Stimulated activated CD8-positive, alpha-beta memory T cell treated with anti-CD3 and anti-CD28 coated beads, Interleukin-7, amount 100 ng/mL, for 4 hours (primary cell): ENCODE measurements at places on chromosomes 3 and 15.

DNA sequence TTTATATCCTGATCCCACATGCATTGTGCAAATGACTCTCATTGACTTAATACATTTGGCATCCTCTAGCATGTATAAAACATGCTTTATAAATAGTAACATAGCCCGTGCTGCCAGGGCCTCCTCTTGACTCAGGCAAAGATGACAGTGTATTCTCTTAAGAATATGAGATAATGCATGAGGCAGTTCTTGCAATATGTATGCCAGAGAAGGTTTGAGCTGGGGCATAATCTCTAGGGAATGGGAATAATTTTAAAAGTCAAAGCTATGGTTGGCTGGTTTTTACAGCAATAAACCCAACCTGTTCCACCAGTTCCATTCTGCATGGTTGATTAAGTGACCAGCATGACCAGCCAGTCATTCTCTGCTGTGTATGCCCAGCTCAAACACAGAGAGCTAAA is 179.0 kb upstream of the PFN2 start:
- DNase-seq = no peak

- no peak for DNase-seq
Measured at GRCh38 chr15:95848126-95848525, 482.4 kb upstream of the NR2F2 start.

DNA sequence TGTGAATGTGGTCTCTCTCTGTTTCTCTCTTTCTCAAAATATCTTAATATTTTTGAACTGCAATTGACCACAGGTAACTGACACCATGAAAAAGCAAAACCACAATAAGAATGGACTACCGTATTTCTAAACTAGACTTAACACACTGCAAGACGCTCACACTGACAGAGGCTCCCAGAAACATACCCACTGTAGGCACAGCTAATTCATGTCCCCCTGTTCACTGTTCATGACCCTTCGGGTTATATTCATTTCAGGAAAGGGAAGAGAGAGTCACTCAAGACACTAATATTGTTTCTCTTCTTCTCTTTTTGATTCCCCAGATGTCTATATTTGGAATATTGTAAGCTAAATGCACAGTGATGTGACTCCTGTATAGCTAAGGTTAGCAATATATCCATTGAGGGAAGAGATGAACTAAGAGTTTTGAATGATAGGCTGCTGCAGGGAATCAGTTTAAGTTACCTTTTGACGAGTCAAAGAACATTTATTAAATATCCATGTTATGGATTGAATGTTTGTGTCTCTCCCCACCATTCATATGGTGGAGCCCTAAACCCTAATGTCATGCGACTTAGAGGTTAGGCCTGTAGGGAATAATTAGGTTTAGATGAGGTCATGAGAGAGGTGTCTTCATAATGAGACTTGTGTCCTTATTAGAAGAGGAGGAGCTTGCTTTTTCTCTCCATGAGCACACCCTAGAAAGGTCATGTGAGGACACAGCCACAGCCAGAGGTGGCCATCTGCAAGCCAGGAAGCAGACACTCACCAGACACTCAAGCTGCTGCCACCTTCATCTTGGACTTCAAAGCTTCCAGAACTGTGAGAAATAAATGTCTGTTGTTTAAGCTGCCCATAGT is 216.6 kb upstream of the GRM7 start:
- no peak for DNase-seq

- DNase-seq = no peak
Measured at GRCh38 chr3:66567077-66567476, 66.3 kb upstream of the LRIG1 start.

GRCh38 chr3:71039332-71039731 is 544.2 kb downstream of the FOXP1 start:
- no peak for DNase-seq

GRCh38 chr3:118292841-118293240 is 741.8 kb downstream of the IGSF11 start:
- DNase-seq = no peak

DNA sequence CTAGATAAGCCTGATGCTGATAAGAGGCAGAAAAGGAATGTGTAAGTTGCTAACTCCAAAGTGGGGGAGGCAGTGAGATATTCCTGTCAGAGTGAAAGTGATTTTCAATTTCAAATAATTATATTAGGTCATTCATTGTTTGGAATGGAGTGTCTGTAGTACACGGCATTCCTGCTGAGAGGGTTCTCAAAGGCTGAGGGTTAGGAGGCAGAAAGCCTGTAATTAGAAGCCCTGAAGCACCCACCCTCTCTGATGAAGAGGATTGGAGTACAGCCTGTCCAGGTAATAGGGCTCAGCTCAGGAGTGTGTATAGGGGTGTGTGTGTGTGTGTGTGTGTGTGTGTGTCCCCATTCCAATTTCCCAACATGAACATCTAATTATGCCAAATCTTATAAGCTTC is 486.8 kb downstream of the MAGI1 start:
- DNase-seq = no peak

DNA sequence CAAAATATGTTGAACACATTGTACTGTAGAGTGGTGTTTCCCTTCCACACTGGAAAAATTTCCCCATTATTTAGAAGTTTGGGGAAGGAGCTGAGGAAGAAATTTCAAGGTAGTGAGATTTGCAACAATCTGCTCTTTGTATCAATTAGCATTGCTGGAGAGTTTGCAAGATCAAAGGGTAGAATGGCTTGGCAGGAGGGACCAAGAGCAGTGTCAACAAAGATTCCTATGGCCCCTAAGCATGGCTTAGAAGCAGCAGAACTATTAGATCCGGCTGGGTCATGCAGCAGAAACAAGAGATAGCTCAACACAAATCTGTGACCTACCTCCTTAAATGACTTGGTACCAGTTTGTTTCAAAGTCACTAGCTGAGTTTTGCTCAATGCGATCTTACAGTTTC is 175.0 kb downstream of the C3orf38 start:
- DNase-seq = no peak

- DNase-seq = no peak
Measured at GRCh38 chr15:72242775-72243370, 11.9 kb upstream of the PKM start.

GRCh38 chr15:59678620-59679019 is 10.5 kb downstream of the BNIP2 start:
- no peak for DNase-seq

- DNase-seq = no peak
Measured at GRCh38 chr3:67294341-67294740, 296.2 kb downstream of the KBTBD8 start.

DNA sequence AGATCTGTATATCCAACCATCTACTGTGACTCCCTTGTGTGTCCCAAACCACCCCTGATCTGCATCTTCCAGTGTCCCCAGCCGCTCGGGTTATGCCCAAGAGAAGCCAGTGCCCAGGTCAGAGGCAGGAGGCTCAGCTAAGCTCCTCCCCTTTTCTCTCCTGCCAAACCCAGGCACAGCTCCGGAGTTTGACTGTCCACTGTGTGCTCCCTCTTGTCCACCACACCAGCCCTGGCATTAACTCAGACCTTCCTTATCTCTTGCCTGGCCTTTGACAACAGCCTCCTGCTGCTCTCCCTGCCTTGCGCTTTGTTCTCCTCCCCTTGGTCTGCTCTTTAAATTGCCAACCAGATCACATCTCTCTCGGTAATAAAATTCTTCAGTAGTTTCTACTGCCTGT is 39.3 kb downstream of the DGKG start:
- no peak for DNase-seq

GRCh38 chr15:93036951-93037819 is 51.8 kb downstream of the RGMA start:
- DNase-seq = no peak

GRCh38 chr3:56379723-56380287 is 88.5 kb downstream of the ERC2 start:
- no peak for DNase-seq

GRCh38 chr15:99421172-99421656 is 144.6 kb upstream of the MEF2A start:
- DNase-seq = no peak

GRCh38 chr3:58154626-58155449 is 55.9 kb downstream of the DNASE1L3 start:
- DNase-seq = no peak

GRCh38 chr3:132261506-132261905 is 55.7 kb upstream of the ACP3 start:
- no peak for DNase-seq

GRCh38 chr3:169228522-169228921 is 435.0 kb downstream of the MECOM start:
- DNase-seq = no peak

DNA sequence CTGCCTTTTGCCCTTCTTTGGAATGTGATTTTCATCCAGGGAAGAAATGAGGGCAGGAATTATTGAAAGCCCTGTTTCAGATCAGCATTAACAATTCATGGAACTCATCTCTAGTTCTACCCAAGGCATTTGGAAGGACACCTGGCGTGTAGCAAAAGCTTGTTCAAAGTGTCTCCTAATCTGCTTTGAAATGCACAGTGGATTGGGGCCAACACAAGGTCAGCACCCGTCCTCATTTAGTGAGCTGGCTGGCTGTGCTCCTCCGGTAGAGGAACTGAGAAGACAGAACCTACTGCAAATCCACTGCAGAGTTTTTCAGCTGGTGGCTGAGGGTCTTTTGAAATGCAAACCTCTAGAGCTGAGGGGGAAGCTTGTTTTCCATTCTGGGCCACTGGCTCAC is 141.6 kb upstream of the STT3B start:
- DNase-seq = no peak

DNA sequence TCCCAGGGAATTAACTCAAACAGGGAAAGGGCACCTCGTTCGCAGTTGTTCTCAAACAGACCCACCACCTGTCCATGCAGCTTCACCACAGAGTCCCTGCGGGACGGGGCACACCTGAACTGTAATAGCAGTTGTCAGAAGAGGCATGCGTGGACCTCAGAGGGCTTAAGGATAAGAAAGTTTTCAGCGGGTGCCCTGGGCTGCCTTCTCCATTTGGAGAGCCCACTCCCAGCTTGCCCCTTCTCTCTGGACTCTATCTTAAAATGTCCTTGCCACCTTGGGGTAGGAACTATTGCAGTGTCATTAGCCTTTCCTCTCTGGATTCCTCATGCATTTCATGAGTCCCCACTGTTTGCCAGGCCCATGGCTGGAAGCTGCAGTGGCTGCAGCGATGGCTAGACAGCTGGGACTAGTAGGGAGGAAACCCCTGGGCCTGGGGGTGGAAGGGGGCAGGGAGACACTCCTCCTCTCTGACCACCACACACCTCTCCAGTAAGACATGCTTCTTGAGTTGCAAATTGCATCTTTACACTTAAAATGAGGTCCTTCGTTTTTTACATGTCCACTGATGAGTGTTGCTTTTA is 33.5 kb downstream of the PDIA5 start:
- no peak for DNase-seq

DNA sequence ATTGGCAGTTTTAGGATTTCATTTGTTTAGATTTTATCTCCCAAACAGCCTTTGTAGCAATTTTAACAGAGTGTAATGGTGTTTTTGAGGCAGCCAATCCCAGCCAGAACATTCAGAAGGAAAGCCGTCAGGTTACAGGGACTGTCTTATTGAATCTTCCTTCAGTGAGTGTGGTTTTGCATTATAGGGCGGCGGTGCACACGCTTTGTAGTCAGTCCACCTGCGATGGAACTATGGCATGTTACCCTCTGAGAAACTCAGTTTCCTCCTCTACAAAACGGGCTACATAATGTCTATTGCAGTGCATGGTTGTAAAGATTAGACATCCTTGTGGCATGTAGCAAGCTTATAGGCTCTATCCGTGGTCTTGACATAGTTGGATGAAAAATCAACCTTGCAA is 1.0 kb downstream of the LRRC28 start:
- no peak for DNase-seq

DNA sequence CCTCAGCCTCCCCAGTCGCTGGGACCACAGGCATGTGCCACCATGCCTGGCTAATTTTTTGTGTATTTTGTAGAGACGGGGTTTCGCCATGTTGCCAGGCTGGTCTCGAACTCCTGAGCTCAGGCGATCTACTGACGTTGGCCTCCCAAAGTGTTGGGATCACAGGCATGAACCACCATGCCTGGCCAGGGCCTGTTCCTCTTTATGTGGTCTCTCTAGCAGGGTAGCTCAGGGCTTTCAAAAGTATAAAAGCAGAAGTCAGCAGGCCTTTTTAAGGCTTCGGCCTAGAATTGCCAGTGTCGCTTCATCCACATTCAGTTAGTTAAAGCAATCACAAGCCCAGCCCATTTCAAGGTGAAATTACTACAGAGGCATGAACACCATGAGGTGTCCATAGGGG is 7.6 kb downstream of the VHL start:
- no peak for DNase-seq

- DNase-seq = no peak
Measured at GRCh38 chr3:83434880-83435587, 1523.8 kb upstream of the CADM2 start.

DNA sequence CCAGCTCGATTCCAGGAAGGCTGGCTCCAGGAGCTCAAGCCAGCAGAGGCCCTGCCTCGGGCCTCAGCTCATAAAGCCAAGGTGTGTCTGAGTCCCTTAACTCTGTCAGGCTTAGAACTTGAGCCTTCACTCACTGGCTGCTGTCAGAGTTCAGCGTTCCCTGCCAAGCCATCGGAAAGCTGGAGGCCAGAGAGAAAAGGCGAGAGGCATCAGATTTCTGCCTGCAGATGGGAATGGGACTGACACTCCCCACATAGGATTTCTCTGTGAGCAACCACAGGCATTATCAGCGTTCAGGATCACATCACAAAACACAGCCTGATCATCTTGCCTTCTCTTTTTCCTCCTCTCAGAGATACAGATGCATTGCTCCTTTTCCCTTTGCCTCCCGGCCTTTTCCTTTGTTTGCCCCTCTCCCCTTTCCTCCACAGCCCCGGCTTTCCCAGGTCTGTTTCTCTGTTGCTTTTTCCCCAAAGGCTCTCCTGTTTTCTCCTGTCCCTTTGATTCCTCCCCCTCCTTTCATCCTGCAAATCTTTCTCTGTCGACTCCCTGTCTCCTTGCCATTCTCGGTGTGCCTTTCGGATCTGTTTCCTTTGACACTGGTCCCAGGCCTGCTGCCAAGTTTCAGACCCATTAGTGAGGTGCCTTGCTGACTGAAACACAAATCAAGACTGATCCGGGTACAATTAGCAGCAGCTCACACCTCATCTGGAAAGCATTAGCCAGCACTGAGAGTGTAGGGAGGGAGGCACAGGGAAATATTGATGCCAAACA is 44.5 kb upstream of the BOC start:
- no peak for DNase-seq

DNA sequence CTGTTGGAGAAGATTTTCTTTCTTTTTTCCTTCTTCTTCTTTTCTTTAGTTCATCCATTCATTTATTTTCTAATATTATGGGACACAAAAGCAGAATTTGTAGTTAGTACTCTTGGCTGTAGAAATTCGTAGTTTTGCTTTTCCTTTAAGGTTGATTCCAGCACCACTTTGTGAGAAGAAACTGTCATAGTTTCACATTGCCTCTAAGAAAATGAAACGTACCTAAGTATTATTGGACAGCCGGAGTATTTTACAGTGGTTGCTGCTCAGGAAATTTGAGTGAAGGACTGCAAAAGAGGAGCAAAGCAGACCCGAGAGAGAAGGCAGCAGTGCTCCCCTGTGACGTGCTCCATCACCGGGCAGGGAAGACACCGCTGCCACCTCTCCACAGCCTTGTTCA is 48.1 kb downstream of the PLCL2 start:
- no peak for DNase-seq

- DNase-seq = no peak
Measured at GRCh38 chr3:177448987-177449359, 251.7 kb upstream of the TBL1XR1 start.
